Activated CD4-positive, alpha-beta T cell treated with anti-CD3 and anti-CD28 coated beads, Interleukin-2, amount 10 ng/mL, durations not matched to agents 24 days and 14 days (primary cell): ENCODE measurements at places on chromosomes 12 and 14.

DNA sequence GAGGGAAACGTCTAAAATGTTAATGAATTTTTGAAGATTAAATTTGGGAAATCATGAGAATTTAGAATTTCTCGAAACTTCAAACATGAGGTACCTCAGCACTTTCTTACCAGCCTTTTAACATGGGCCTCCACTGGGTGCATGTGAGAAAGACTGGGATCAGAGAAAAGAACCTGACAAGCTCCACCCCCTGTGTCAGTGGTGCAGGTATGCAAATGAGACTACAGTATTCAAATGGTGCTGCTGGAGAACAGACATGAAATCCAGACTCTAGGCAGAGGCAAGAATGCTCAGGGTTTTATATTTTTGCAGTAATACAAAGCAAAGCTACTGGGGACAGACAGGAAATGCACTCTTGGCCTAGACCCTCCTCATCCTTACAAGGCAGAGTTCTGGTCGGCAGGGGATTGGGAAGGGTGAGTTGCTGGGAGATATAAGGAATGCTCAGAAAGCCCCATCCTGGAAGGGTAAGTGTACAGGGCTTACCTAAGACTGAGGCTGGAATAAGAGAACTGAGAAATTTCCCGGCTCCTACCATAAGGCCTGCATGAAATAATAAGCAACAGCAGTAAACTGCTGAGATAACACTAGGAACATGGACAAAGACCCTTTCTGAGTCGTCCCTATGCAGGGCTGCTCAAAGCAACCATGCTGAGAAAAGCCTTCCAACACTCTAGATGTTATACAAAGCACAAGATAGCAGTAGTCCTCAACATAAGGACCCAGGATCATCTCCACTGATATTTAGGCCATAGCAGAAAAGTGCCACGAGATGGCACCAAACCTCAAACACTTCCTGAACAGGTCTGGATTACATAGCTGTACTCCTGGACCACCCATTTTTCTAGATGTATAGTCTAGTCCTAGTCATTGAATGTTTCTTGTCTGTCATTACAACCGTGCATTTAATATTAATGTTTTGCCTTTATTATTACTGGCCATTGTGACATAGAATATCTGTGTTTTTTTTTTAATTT lies 260.8 kb downstream of the RASSF9 start:
- no peaks in the 10 kb centered on the region for H3K4me1 ChIP-seq
- DNase-seq = peak; percentile 64
- no peaks in the 10 kb centered on the region for H3K27me3 ChIP-seq
- H3K36me3 ChIP-seq = no peaks in the 10 kb centered on the region
- H3K4me3 ChIP-seq = no peak overlapping the region

GRCh38 chr12:44589697-44590096 lies 286.4 kb downstream of the NELL2 start:
- H3K4me3 ChIP-seq = no peak overlapping the region
- no peak overlapping the region for H3K27ac ChIP-seq
- H3K27me3 ChIP-seq = no peaks in the 10 kb centered on the region
- H3K36me3 ChIP-seq = peaks cover 1% of the 10 kb centered on the region

GRCh38 chr12:111791507-111791906 lies 24.8 kb downstream of the ALDH2 start:
- no peak overlapping the region for H3K4me3 ChIP-seq
- H3K4me1 ChIP-seq = no peaks in the 10 kb centered on the region
- no peaks in the 10 kb centered on the region for H3K36me3 ChIP-seq
- no peaks in the 10 kb centered on the region for H3K27me3 ChIP-seq
- DNase-seq = no peak
- H3K27ac ChIP-seq = no peak overlapping the region

- no peaks in the 10 kb centered on the region for H3K27me3 ChIP-seq
- no peak overlapping the region for H3K4me3 ChIP-seq
- H3K4me1 ChIP-seq = no peaks in the 10 kb centered on the region
- no peaks in the 10 kb centered on the region for H3K36me3 ChIP-seq
- no peak overlapping the region for H3K27ac ChIP-seq
These were observed 81.6 kb downstream of the MYF5 start for GRCh38 chr12:80798281-80798680.

DNA sequence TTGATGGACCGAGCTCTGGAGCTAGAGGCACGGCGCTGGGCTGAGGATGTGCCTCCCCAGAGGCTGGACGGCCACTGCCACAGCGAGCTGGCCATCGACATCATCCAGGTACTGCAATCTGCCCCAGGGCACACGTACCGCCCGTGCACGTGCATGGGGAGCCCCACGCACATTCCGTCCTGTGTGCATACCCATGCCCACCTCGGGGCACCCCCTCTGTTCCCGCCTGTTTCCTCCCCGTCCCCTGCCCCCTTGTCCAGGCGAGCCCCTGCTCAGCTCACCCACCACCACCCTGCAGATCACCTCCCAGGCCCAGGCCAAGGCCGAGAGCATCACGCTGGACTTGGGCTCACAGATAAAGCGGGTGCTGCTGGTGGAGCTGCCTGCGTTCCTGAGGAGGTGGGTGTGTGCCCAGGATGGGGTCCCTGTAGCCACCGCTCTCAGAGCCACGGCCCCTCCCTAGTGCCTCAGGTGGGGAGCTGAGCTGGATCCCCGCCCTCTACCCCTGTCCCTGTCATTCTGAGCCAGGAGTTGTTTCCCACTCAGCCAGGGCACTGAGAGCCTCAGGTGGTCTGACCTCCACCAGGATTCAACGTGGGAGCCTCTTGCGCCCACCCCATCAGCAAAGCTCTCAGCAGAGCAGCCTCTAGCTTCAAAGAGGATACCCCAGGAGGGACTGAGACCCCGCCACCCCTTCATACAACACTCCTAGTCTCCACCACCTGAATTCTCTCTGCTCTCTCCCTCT lies 6.9 kb downstream of the TNFAIP2 start:
- no peaks in the 10 kb centered on the region for H3K4me1 ChIP-seq
- H3K27me3 ChIP-seq = no peaks in the 10 kb centered on the region
- H3K4me3 ChIP-seq = no peak overlapping the region
- H3K27ac ChIP-seq = no peak overlapping the region

DNA sequence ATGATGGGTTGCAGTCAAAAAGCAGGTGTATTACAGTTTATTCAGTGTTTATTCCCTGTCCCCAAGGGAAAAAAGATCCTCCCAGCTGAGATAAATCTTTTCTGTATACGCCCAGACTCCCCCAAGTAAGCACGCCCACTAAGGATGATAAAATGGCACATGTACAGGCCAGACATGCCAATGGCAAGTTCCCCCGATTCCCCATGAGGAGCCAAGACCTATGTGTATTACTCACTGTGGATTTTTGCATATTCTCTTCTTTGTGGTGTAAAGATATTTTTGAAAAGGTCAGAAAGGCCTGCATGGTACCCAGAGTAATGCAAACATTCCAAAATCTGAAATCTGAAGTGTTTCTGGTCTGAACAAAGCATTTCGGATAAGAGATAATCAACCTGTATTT lies 22.2 kb downstream of the NR2C1 start:
- H3K4me1 ChIP-seq = no peaks in the 10 kb centered on the region
- no peaks in the 10 kb centered on the region for H3K27me3 ChIP-seq
- peaks cover 28% of the 10 kb centered on the region for H3K36me3 ChIP-seq
- no peak for DNase-seq
- H3K27ac ChIP-seq = no peak overlapping the region

DNA sequence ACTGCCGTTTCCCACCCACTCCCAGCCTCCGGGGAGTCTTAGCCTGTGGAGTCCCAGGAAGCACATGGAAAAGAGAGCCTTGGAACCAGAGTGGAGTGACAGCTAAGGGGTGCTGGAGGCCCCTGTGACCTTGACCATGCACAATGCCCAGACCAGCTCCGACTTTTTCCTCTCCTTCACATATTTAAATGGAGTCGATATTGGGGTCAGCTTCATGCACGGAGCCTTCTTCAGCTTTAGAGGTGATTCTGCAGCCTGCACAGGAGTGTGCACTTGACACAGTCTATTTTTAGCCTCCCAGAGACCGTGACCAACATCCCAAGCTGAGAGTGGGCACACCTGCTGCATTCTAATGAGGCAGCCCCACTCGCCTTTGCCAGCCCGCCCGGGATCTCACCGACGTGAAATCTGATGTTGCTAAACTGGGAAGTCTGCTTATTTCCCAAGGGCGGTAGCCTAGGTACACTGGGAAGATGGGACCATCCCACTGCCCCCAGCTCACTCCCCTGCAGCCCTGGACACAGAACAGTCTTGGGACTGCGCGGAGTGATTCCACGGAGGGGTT lies 47.5 kb downstream of the PRMT8 start:
- no peaks in the 10 kb centered on the region for H3K4me1 ChIP-seq
- H3K27ac ChIP-seq = no peak overlapping the region
- H3K4me3 ChIP-seq = no peak overlapping the region
- DNase-seq = no peak

DNA sequence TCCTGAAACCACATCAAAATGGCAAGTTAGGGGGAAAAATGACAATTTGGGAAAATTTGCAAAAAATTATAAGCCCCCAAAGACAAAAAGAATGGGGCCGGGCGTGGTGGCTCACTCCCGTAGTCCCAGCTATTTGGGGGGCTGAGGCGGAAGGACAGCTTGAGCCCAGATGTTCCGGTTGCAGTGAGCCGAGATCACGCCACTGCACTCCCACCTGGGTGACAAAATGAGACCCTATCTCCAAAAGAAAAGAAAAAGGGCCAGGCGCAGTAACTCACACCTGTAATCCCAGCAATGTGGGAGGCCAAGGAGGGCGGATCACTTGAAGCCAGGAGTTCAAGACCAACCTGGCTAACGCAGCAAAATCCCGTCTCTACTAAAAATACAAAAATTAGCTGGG lies 2.0 kb upstream of the VAMP1 start:
- H3K4me3 ChIP-seq = peak overlapping the region; percentile 9
- H3K36me3 ChIP-seq = peaks cover 23% of the 10 kb centered on the region
- H3K27me3 ChIP-seq = peaks cover 1% of the 10 kb centered on the region
- peak overlapping the region; percentile 91 for H3K27ac ChIP-seq

GRCh38 chr14:54715239-54715638 lies 148.3 kb downstream of the SAMD4A start:
- peaks cover 21% of the 10 kb centered on the region for H3K27me3 ChIP-seq
- DNase-seq = no peak
- no peak overlapping the region for H3K4me3 ChIP-seq
- H3K4me1 ChIP-seq = peaks cover 15% of the 10 kb centered on the region

DNA sequence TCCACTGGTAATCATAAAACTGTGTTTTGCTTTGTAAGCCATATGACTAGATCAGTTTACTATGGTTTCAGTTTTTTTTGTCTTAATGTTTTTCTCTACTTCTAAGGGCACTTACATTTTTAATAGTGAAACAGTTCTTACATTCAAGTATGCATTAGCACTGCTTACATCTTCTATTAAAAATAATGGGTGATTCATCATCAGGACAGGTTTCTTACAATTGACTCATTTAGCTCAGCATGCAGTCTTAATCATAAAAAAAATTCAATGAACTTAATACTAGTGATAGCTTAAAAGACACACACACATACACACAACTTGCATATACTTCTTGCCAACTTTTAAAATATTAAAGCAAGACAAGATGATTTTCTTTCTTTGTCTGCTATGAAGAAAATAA lies 845.7 kb upstream of the USP15 start:
- no peak for DNase-seq
- H3K27ac ChIP-seq = no peak overlapping the region
- H3K36me3 ChIP-seq = no peaks in the 10 kb centered on the region

- DNase-seq = no peak
- H3K4me1 ChIP-seq = no peaks in the 10 kb centered on the region
- H3K4me3 ChIP-seq = no peak overlapping the region
- H3K27me3 ChIP-seq = peaks cover 26% of the 10 kb centered on the region
These were observed 48.1 kb downstream of the RERG start for GRCh38 chr12:15173142-15173541.

DNA sequence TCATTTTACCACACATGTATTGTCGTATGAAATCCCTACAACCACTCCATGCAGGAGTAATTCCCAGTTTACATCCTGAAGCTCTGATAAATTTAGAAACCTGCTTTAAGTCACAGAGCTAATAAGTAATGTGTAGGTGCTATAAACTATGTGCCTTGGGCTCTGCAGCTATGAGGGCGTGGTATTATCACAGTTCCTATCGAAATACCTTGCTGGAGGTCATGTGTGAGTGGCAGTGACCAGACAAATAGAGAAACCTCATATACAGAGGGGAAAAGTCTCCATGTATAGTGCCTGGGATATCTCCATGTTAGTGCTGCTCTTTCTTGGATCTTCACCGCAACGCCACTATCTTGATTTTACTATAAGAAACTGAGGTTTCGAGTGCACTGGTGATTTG lies 883 bp upstream of the TBC1D15 start:
- H3K27ac ChIP-seq = peak overlapping the region; percentile 94
- peak overlapping the region; percentile 98 for H3K4me3 ChIP-seq
- H3K27me3 ChIP-seq = peaks cover 1% of the 10 kb centered on the region

GRCh38 chr12:62649412-62650138 lies 182.9 kb downstream of the MON2 start:
- H3K27ac ChIP-seq = no peak overlapping the region
- H3K27me3 ChIP-seq = peaks cover 15% of the 10 kb centered on the region
- H3K4me3 ChIP-seq = no peak overlapping the region
- H3K36me3 ChIP-seq = no peaks in the 10 kb centered on the region
- DNase-seq = no peak

GRCh38 chr12:127162902-127163301 lies 1104.1 kb upstream of the TMEM132C start:
- peak; percentile 81 for DNase-seq
- peaks cover 18% of the 10 kb centered on the region for H3K4me1 ChIP-seq
- H3K27ac ChIP-seq = peak overlapping the region; percentile 58
- peaks cover 4% of the 10 kb centered on the region for H3K27me3 ChIP-seq
- H3K36me3 ChIP-seq = no peaks in the 10 kb centered on the region
- H3K4me3 ChIP-seq = peak overlapping the region; percentile 21

DNA sequence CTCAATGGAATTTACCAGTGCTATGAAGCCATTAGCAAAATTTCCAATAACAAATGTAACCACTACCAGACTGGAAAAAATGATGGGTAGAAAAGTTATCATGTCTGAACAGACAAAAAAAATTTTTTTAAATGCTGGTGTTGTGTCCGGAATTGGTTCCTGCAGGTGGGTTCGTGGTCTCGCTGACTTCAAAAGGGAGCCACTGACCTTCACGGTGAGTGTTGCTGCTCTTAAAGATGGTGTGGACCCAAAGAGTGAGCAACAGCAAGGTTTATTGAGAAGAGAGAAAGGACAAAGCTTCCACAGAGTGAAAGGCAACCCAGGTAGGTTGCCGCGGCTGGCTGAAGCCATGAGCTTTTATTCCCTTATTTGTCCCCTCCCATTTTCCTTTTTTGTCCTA lies at the start of gene TAS2R43:
Gene TAS2R43 (minus strand): TSS at position 186 of the 400 bp plus-strand sequence. CDS start 84 bp downstream, at position 102.
- peaks cover 18% of the 10 kb centered on the region for H3K36me3 ChIP-seq
- no peak within 1 kb of the TSS for H3K4me3 ChIP-seq
- no peak for DNase-seq
- H3K27me3 ChIP-seq = no peaks in the 10 kb centered on the region

DNA sequence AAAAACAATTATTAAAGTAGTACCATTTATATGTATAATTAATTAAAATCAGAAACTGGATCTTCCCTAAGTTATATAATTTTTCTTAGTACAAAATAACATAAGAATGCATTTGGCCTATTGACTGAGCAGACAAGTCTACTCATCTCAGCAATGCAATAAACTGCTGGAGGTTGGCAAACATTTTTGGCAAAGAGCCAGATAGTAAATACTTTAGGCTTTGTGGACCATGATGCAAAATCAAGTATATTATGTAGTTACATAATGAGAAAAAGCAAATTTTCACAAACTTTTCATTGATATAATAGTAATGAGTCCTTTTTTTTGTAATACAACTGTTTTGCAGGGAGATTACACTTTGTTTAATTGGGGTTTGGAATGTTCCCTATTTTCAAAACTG lies 30.9 kb downstream of the ERGIC2 start:
- H3K27me3 ChIP-seq = no peaks in the 10 kb centered on the region
- H3K36me3 ChIP-seq = peaks cover 27% of the 10 kb centered on the region
- peaks cover 5% of the 10 kb centered on the region for H3K4me1 ChIP-seq
- H3K27ac ChIP-seq = no peak overlapping the region
